Dorsolateral prefrontal cortex (tissue), 122 donors: ENCODE measurements at places on chromosomes 12 and 14.

DNA sequence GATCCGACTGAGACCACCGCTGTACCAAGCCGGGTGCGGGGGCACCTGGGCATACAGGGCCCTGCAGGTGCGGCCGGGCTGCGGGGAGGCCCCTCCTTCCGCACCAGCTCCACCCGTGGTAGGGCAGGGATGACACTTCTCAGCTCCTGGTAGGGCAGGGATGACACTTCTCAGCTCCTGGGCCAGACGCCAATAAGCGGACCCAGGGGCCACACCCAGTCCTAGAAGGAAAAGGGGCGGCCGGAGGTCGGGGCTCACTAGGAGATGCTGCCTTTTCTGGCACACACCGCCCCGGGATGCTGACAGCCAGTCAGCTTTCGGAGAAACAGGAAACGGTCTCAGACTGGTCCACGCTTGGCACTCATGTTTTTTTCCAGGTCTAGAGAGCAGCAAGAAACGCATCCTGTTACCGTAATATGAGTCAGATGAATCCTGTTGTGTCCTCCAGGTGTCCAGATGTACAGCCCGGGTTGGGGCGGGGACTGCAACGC, 34.8 kb downstream of the NFKBIA start:
- DNase-seq, result no peak

DNA sequence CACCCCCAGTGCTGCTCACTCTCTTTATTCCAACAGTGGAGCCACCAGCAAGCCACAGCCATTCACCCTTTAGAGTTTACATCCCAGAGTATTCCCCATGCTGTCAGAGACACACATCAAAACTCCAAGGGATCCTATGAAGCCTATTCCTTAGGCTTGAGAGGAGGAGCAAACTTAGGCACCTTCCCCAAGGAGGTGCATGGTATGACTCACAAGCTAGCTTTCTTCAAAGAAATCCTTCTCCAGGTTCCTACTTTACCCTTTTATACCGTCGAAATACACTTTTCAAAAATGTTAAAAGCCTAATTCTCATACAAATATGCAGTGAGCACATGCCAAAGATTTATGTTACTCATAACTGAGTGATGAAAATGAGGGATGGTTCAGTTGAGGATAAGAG, 175.4 kb downstream of the ETNK1 start:
- DNase-seq, result no peak

DNA sequence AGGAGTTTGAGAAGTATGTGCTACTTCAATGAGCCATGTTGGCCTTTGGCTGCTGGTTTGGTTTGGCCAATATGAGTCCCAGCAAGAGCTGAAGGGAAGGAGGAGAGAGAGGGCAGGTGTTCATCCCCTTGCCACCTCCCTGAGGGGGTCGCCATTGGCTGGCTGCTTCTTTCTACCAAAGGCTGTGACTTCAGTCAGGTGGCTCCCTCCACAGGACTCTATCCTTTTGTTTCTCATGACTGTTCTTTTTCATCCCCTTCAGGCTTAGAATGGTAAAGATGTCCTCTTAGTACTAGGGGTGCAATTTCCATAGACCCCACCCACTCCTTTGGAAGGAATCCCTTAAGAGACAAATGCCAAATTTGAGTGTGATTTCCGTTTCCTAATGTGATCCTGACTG, 31.2 kb upstream of the OTOGL start:
- no peak for DNase-seq

DNA sequence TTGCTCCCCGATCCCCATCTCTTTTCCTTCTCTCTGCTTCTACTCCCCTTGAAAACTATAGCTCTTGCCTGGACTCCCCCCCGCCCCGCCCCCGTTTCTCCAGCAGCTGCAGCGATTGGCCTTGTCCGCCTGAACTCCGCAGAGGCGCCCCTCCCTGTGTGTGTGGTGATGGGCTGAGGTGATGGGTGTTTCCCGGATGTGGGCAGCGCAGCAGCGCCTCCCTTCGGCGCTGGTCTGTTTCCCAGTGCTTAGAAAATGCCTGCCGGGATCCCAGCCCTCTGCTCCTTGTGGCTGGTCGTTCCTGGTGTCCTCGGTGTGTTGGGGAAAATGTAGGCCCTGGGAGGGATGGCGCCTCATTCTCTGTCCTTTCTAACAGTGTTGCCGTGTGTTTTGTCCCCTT, 43.3 kb downstream of the GALNT8 start:
- DNase-seq, result no peak

- no peak for DNase-seq
These were observed 18.7 kb upstream of the ASPG start for GRCh38 chr14:104066719-104067295.

DNA sequence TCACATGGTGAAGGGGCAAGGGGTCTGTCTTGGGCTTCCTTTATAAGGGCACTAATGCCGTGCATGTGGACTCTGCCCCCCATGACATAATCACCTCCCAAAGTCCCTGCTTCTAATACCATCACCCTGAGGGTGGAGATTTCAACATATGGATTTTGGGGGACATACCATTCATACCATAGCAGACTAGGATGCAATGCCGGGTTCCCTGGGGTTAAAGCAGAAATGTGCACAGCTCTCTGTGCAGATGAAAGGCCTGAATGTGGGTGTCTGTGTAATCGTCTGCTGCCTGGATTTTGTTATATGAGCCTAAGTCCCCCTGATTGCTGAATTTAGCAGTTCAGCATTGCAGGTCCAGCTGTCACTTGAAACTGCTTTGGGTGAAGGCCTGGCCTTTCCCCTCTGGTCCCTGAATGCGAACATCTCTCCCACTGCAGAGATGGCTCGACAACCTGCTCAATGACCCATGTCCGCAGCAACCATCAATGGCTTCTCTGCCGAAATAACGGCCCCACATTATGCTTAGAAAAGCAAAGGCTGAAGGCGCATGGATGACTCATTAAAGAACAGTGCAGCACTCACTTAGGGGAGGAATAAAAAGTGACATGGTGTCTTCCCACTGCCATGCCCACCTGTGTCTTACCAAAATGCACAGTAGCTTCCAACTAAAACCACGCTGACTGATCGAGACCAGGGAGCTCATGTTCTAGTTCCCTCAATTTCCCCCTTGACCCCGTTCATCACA, 286.3 kb downstream of the DPF3 start:
- no peak for DNase-seq

DNA sequence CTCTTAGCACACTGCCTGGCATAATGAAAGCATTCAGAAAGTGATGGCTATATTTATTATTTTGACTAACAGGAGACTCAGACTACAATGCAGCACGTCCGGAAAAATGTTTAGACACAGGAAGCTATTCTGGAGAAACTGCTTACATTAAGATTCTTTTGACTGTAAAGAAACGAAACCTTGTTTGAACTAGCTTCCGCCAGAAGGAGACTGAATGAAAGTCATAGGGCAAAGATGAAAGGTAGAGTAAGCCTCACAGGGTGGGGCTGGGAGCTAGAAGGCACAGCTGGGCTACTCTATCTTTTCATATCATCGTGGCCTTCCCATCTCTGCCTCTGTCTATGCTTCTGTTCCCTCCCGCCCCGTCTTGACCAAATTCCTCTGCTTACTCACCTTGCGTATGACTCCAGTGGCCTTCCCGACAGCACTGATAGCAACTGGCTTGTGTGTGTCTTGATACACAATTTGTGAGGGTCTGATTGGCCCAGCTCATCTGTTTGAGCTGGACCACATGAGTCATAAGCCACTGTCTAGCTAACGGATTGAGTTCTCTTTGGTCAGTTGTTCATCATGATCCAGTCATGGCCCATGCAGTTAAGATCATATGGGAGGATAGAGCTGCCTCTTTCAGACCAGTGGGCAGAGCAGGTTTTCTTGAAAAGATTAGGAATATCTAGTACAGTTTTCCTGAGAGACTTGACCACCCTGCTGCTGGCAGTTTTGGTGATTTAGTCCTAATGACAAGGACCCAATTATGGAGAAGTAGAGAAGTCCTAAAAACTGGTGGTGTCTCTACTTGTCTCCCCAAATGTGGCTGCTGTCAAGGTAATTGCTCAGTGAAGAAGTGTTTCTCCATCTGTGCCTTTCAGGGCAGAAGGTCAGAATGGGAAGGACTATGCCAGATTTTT, 151.5 kb upstream of the SLC38A2 start:
- DNase-seq, result no peak

DNA sequence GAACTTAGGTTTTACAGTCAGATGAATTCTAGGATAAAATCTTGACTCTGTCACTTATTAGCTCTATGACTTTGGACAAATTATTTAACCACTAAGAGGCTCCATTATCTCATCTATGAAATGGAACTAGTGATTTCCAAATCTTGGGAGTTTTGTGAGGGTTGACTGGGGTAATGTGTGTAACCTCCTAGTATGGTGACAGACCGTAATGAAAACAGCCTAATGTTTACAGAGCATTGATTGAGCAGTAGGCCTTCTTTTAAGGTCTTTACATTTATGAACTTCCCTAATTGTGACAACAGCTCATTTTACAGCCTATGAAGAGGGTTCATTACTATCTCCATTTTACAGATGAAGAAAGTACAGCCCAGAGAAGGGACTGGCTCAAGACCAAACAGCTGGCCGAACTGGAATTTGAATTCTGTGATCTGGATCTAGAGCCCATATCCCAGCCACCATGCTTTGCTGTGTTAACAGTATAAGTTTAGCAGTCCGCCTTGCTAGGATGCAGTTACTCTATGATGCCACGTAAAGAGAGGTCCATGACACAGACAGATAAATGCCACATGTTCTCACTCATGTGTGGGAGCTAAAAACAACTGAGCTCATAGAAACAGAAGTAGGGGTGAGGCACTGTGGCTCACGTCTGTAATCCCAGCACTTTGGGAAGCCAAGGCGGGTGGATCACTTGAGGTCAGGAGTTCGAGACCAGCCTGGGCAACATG, 9.1 kb upstream of the FBXL14 start:
- DNase-seq, result no peak

DNA sequence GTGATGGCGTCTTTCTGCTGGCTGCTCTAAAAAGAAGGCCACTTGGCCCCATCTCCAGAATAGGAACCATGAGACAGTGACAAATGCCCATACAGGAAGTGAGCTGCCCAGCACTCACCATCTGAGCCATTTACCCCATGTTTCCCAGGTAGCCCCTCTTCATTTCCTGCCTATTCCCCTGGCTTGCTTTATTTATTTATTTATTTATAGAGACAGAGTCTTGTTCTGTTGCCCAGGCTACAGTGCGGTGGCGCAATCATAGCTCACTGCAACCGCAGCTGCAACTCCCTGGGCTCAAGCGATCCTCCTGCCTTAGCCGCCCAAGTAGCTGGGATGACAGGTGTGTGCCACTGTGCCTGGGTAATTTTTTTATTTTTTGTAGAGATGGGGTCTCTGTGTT, 71.2 kb downstream of the RIN3 start:
- DNase-seq, result no peak

DNA sequence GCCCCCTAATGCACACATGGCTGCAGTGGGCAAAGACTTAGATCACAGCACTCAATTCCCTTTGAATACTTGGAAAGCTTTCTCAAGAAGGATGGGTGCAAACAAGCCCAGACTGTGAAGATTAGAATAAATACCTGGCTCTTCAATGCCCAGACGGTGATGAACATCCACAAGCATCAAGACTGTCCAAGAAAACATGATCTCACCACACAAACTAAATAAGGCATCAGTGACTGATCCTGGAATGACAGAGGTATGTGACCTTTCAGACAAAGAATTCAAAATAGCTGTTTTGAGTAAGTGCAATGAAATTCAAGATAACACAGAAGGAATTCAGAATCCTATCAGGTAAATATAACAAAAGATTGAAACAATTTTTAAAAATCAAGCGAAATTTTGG, 43.8 kb upstream of the ZDHHC17 start:
- DNase-seq, result no peak

DNA sequence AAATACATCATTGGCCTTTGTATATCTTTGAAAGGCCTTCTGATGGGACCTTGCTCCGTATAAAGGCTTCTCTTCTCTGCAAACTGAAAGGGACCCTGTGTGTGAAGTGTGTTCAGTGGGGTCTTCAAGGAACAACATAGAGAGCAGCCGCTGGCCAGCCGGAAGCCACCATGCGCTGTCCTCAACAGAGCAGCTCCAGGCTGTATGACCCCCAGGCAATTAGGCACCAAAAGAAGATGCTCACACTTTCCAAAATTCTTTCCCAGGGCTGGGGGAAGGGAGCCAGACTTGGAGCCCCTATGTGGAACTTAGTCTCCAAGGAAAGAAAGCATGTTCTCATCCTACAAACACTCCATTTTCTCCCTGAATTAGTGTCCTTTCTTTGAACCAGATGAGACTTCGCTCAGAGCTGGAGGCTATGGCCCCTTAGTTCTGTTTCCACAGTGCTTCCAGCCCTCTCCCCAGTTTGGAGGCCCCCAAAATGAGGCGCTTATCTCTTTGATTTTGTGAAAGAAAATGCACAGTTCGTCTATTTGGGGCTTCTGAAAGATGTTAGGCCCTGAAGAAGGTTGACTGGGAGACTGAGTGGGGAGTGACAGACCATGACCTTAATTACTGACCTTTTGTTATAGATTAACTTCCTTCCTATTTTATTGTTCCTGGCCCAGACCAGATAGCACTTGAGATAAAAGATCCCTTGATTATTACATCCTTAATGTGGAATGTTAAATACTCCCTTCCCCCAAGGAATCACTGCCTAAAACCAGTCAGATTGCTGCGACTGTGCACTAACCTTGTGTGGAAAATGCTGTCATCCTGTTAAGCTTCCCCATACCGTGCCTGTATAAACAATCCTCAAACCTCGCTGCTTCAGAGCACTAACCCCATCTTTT, 128.3 kb upstream of the FGD4 start:
- no peak for DNase-seq

DNA sequence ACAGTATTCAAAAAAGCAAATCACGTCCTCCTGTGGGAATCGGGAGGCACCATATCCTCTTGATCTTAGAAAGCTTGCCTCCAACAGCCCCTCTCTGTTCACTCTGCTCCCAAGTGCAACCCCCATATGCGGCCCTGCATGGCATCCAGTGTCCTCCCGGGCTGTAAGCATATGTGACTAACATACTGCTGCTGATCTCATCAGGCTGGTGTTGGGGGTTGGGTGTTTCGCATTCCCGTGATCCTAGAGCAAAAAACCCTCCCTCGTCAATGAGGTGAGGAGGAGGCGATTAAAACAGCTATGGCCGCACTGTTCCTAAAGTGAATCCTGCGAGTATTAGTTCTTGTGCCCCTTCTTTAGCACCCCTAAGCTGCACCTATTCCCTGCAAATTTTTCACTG, 28.1 kb upstream of the PPM1A start:
- no peak for DNase-seq

GRCh38 chr12:68963856-68964745, 31.1 kb upstream of the CPM start:
- DNase-seq, result no peak

DNA sequence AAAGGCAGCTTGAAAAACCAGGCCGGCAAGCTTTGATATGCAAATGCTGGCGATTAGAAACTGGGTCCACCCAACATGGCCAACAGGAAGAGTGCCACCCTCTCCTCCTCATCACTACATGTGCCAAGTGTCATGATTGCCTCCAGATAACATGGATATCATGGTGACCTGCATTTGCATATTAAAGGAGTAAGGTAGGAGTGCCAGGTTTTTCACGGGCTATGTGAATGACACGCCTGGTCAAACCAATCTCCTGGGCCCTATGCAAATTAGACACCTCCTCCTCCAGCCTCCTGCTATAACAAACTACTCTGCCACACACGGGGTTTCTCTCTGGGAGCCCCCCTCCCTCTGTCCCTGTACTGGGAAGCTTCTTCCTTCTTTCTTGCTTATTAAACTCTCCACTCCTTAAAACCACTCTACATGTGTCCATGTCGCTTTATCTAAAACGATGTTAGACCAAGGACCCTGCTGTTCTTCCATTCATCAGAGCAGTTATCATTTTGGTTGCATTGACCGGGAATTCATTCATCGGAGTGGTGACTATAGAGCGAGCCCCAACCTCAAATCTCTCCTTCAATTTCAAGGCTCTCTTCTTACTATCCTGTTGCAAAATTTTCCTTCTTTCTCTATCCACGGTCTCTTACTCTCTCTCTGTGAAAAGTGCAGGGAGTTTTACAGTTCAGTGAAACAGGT, 27.5 kb downstream of the APOBEC1 start:
- no peak for DNase-seq
